SK-MEL-5 (cell line): ENCODE measurements at places on chromosomes 11 and 22. TPM values are rescaled to one million over a fixed set of nuclear protein-coding genes. Genes with fewer than 3 reads are reported as not detected.
A peak's percentile ranks its signal among the peaks of the same experiment; 100 is the strongest.

GRCh38 chr22:35634943-35635540 lies 13.2 kb upstream of the APOL6 start:
- no peak for DNase-seq

The SLC35F2 gene
- total RNA-seq, result 37.8 and 46.5 TPM in 2 replicates

The PRODH gene
- total RNA-seq, result 0.45 and 0.55 TPM in 2 replicates

GRCh38 chr11:119158467-119158866 lies 9.6 kb downstream of the ABCG4 start:
- DNase-seq, result no peak

- DNase-seq, result peak; percentile 11
Measured at GRCh38 chr11:75946531-75947530, 131.8 kb downstream of the UVRAG start.

- DNase-seq, result no peak
Measured at GRCh38 chr11:76266286-76267100, 60.2 kb upstream of the WNT11 start.
